Stimulated activated naive CD4-positive, alpha-beta T cell (primary cell): ENCODE measurements at places on chromosomes 16 and 17.
A peak's percentile ranks its signal among the peaks of the same experiment; 100 is the strongest.

DNA sequence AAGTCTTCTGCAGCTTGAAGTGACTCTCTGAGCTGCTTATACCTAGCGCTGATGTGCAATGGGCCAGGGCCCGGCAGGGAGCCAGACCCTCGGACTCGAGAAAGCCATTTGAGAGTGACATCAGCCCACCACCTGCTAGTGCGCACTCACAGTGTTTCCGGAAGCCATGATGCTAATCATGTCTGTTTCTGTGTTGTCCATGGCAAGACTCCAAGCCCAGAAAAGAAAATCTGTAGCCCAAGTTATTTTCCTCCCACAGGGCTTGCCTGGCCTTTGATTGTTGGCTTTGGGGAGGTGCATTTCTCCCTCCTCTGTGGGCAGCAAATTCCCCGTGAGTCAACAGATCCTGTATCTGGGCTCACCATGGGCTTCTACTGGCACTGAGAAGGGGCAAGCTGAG lies 1.8 kb upstream of the CDRT4 start:
- DNase-seq = no peak

DNA sequence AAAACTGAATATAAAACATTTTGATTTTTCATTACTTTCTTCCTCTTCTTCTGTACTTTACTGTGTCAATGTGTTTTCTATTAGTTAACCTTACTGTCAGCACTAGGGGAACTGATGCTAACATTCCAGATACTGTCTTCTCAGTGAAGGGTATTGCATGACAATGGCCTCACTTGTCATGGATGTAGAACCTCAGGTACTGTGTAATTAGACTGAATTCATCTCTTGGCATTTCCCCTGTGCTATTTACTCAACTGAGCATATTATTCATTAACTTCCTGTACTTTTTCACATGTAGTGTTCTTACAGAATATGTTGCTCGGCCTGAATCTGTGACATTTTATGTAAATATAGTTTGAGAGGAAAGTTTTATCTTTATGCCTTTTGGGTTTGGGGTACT lies 237.0 kb downstream of the CA10 start:
- DNase-seq = no peak

DNA sequence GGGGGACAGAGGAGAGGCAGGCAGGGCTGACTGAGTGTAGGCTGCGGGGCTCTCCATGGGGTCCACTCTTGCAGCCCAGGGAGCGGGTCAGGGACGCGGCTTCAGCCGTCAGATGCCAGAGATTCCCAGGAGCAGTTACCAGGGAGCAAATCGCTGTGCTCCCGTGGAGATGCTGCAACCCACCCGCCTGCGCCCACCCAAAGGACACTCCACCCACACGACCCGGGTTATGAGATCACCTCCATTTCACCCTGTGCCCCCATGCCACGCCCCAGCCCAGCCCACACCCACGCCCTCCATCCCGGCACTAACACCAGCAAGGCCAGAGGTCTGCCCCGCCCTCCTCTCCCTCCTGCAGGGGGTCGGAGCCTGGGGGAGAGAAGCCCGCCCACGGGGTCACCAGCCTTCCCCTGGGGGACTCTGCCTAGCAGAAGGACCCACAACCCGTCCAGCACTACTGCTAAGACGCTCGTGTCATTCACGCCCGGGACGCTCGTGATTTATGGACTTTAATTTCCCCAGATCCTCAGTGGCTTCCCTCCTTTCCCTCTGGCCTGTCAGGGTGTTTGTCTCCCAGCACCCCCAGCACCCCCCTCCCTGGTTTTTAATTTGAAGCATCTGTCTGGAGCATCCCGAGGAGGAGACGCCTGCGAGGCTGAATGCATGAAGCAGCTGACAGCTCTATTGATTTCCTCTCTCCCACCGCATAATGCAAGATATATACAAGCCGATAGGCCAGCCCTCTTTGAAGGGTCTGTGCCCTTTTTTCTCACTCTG lies 6.7 kb upstream of the RPL38 start:
- DNase-seq = no peak

DNA sequence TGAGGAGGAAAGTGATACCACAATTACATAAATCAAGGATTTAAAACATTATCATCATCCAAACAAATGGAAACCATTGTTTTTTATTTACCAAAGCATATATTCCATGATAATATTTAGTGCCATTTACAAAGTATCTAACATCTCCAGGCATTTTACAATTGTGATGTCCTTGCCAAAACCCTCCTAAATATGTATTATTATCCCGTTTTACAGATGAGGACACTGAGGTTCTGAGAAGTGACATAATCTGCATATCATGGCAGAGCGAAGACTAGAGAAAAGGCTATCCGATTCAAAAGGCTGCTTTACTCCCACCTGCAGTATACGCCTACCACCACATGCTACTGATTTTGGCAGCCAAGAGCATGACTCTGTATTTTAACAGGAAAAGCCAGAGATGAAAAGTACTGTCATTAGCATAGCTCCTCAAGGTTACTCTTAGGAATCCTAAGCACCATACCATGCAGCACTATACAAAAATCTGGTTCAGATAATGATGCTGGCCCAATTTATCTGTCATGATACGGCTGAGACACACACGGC lies 301.4 kb downstream of the CA10 start:
- DNase-seq = no peak

GRCh38 chr17:40841246-40841645 lies 18.8 kb upstream of the KRT10 start:
- no peak for DNase-seq

GRCh38 chr16:87956365-87957231 lies 5.4 kb downstream of the BANP start:
- DNase-seq = peak; percentile 65

GRCh38 chr16:58730724-58731370 lies 3.3 kb downstream of the GOT2 start:
- no peak for DNase-seq

DNA sequence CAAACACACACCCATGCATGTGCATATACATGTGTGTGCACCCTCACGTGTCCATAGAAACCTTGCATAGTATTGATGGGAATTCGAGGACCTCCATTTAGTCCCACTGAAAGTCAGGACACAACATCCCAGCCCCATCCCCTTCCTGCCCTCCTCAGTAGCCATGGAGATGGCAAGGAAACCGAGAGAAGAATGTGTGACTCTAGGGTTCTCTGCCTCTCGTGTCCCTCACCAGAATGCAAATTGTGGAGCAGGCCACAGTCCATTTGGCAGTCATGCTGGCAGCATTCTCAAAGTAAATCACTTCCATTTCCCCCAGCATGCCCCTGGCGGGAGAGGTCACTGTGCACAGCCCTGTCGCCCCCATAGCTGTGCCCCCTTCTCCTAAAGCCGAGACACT lies 141.1 kb downstream of the MSI2 start:
- no peak for DNase-seq

- DNase-seq = no peak
Measured at GRCh38 chr17:18980682-18981334, 23.8 kb downstream of the FAM83G start.
